ENCODE measurements at places on chromosomes 7 and 10.

DNA sequence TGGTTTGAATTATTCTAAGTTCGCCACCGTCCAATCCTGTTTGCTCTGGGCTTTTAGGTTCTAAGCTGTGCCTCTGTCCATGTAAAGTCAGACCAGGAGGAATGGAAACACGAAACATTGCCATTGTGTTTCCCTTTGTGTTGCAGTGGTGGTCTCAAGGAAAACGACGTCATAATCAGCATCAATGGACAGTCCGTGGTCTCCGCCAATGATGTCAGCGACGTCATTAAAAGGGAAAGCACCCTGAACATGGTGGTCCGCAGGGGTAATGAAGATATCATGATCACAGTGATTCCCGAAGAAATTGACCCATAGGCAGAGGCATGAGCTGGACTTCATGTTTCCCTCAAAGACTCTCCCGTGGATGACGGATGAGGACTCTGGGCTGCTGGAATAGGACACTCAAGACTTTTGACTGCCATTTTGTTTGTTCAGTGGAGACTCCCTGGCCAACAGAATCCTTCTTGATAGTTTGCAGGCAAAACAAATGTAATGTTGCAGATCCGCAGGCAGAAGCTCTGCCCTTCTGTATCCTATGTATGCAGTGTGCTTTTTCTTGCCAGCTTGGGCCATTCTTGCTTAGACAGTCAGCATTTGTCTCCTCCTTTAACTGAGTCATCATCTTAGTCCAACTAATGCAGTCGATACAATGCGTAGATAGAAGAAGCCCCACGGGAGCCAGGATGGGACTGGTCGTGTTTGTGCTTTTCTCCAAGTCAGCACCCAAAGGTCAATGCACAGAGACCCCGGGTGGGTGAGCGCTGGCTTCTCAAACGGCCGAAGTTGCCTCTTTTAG, 46.3 kb upstream of the DMBT1 start:
- DNase-seq, result no peak

DNA sequence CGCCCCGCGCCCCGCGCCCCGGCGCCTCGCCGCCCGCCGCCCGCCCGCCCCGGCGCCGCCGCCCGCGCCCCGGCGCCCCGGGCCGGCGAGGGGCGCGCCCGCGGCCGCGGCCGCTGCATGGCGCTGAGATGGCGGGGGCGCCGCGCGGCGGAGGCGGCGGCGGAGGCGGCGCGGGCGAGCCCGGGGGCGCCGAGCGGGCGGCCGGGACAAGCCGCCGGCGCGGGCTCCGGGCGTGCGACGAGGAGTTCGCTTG, 174 bp downstream of the ADCY1 start:
- no peak for DNase-seq

DNA sequence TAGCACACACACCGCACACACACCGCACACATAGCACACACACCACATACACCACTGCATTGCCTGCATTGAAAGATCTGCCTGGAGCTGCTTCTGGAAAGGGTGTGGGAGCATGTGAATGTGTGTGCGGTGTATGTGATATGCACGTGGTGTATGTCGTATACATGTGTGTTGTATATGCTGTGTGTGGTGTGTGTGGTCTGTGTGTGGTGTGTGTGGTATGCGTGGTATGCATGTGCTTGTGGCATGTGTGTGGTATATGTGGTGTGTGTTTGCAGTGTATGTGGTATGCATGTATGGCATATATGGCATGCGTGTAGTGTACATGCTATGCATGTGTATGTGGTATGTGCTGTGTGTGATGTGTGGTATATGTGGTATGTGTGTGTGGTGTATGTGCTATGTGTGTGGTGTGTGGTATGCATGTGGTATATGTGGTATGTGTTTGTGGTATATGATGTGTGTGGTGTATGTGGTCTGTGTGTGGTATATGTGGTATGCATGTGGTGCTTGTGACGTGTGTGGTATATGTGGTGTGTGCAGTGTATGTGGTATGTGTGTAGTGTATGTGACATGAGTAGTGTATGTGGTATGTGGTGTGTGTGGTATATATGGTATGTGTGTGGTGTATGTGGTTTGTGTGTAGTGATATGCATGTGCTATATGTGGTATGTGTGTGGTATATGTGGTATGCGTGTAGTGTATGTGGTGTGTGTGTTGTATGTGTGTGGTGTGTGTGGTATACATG, 176.2 kb downstream of the WDR37 start:
- no peak for DNase-seq

DNA sequence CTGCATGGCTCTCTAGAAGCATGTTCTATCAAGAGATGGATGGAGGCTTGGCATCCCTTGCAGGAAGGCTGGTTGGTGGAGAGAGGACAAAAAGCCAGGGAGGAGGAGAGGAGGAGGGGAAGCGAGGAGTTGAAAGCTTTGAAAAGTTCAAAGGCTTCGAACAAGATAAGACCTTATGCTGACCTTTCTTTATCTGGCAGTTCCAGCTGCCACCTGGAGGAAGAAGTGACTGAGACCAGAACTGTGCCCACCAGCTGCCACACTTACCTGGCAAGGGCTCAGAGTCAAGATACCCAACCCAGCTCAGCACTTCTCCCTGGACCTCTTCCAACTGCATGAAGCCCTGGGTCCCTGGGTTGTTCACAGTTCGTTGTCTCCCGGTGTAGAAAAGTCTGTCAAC, 14.8 kb downstream of the CCL24 start:
- DNase-seq, result no peak

DNA sequence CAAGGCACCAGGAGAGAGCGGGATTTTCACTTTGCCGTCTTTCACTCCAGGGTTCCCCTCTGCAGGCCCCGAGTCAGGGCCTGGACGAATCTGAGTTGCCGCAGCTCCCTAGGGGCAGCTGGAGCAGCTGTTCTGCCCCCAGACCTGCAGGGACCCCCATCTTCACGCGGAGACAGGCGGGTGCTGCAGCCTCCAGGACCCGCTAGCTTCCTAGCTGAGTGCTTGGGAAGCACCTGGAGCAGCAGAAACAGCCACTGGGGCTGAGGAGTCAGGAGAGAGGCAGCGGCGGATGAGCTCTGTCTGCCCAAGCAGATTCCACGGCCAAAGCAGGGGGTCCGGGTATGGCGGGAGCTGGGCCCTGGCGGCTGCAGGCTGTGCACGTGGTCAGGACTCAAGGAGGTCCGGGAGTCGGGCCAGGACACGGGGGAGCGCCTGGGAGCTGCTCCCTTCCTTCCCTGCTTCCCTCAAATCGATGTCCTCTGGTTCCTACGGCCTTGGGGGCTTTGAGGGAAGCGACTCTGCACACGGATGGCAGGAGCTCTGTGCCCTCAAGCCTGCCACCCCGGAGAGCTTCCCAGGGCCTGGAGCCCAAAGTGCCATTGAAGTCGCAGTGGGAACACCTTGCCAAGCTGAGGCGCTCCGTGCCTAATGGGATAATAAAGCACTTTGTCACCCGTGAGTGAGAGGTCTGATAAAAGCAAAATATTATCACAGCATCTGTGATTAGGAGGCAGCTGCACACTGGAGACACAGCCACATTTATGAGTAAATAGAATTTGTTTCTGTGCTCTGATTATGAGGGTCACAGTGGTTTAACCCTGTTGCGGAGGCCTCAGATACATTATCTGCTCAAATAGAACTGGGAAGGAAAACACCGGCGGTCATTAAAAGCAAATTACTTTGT, 17.2 kb downstream of the MNX1 start:
- DNase-seq, result no peak

- no peak for DNase-seq
Observed at GRCh38 chr7:155348806-155349205, 51.1 kb downstream of the INSIG1 start.

- DNase-seq, result no peak
Observed at GRCh38 chr10:99929360-99929759, 80.4 kb downstream of the DNMBP start.

DNA sequence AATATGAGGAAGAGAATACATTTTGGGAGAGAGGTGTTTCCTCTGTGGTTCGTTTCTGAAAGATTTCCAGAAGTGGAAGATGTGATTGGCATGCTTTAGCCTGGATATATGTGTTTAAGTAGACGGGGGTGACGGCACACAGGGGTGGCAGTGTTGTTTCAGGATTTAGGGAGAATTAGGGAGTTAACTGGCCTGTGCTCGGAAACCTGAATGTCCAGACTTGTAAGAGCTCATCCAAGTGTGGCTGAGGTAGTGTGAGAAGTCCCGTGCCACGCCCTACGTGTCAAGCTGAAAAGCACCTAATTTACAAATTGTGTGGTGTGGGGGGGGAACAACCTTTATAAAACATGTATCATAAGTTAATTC, 1.1 kb downstream of the RALA start:
- DNase-seq, result no peak

GRCh38 chr7:93757426-93757825, 133.1 kb downstream of the TFPI2 start:
- no peak for DNase-seq
